Brain (organoid and tissue), 16 donors: ENCODE measurements at places on chromosomes 4 and X.
A peak's percentile ranks its signal among the peaks of the same experiment; 100 is the strongest.

DNA sequence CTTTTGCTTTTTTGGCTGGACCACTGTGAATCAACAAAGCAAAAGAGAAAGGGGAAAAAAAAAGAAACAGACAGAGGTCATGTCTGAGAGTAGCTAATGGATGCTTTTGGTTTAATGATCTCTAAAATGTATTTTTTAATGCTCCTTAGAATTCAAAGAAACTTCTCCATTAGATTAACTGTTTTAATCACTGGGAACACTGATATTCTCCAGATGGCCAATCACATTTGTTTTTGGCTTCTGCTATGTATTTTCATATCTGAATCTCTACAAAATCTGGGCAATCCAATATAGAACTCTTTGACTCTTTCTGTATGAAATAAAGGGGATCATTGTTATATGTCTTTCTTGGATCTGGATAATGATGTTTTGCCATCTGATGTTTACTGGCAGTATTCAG, 278.2 kb downstream of the ADGRL3 start:
- no peak for DNase-seq

DNA sequence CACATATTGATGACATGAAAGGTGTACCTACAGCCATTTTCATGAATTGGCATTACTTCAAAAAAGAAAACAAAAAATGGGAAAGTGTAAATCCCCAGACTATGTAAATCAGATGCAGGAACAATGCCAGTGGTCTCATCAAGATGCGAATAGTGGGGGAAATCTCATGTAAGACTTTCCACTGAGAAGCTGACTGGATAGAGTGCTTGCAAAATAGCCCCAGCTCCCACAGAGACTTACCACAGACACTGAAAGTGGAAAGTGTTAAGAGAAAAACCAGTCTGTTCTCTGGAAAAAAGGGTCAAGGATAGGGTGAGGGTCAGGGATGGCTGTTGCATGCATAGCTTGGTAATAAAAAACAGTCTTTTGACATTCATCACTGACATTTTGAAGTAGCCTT, 73.2 kb upstream of the ARMCX2 start:
- no peak for DNase-seq

DNA sequence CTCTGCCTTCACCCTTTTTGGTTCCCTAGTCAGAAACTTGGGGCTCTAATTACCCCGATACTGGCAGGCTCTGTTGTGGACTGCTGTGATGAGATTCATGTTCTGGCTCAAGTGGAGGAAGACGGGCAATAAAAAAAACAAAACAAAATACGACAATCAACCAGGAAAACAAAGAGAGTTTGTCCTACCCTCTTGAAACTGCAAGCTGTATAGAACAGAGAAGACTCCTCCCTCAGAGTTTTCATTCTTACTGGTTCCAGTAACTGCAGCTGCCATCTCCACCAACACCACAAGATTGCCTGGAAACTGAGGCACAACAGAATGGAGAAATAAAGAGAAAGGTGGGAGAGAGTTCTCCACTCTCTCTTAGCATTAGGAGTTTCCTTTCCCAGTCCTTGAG, 11.1 kb upstream of the IL1RAPL1 start:
- DNase-seq = no peak

GRCh38 chr4:186196063-186196462, 4.7 kb downstream of the CYP4V2 start:
- no peak for DNase-seq

DNA sequence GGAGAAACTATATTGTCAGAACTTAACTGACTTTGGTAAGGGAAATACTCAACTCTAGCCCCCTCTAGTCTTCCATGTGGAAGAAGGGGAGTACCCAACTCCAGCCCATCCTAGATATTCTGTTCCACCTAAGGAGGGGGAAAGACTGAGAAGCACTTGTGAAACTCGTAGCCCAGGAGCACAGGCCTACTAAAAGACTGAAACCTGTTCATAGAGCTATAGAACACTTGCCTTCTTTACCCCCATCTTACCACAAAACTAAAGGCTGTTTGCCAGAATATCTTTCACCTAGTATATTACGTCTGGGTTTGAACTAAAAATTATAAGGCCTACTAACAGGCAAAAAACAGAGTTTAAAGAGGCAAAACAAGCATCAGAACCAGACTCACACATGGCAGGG, 15.5 kb downstream of the CLDN22 start:
- DNase-seq = no peak

DNA sequence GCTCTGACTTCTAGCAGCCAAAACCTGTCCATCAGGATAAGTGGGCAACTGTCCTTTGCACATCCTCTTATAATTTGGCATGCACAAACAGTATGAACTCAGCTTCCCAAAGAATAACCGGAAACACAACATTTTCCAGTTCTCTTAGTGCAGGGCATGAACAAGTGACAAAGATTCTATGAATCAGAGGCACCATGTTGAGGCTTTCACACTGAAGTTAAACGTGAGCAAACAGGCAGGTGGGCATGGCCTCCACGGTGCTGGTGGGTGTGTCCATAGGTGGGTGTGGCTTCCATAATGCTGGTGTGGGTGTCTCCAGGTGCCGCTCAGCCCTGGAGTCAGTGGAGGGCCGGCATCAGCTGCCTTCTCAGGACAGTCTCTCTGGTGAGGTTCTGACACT, 196.5 kb downstream of the SMIM20 start:
- DNase-seq = no peak

DNA sequence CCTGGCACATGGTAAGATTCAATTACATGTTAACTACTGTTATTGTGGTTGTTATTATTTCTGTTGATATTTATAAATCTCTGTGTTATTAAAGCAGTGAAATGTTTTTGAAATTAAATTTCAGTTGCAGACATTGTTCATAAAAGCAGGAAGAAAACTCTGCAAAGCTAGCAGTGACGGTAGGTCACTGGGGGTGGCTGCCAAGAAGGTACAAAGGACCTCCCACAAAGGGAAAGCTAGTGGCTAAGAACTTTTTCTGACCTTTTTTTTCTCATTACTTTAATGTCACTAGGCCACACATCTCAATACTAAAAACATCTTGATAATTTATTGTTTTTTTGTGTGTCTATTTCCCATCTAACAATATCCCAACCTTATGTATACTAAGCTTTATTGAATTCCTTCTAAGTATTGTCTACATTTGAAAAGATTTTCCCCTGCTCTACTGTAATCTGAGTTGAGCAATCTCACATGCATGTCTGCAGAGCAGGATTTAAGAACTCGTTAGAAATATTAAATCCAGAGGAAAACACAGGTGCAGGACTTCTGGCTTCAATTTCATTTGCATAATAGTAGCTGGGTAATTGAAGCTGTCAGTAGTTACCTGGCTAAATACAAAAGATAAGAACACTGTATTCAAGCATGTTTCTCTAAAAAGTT, 197.3 kb downstream of the CFAP299 start:
- no peak for DNase-seq

DNA sequence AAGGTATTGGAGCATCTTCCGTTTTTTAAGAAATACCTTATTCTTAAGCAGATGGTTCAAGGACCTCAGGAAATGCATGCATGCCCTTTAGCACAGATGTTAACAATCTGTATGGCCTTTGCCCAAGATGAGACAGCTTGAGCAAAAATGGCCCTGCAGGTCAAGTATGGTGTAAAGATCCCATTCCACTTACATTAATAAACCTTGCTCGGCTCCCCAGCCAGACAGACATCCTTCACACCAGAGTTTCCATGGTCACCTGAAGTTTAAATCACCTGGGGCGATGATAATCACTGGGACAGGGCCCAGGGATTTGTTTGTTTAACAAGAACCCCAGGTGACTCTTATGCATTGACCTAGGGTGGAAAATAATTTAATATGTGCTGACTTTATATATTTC, 287.0 kb upstream of the NOCT start:
- no peak for DNase-seq

DNA sequence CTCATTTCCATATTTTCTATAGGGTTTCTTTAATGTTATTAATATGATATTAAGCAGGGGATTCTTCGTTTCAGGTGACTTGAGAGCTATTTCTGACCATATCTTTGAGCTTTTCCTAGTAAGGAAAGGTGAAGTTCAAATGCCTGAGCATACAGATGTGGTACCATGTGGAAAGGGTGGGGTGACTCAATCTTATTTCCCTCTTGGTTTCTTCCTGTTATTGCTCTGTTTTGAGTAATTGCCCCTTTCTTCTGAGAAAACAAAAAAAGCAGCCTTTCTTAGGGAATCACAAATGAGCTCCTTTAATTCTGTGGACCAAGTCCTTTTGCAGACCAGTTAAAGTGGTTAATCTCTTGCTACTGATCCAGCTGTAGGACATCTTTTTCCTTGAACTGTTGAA, 41.0 kb upstream of the AGA start:
- DNase-seq = no peak

- no peak for DNase-seq
Measured at GRCh38 chr4:985123-985830, 1.6 kb upstream of the IDUA start.

- DNase-seq = no peak
Measured at GRCh38 chr4:77197831-77198230, 40.8 kb downstream of the CCNG2 start.

DNA sequence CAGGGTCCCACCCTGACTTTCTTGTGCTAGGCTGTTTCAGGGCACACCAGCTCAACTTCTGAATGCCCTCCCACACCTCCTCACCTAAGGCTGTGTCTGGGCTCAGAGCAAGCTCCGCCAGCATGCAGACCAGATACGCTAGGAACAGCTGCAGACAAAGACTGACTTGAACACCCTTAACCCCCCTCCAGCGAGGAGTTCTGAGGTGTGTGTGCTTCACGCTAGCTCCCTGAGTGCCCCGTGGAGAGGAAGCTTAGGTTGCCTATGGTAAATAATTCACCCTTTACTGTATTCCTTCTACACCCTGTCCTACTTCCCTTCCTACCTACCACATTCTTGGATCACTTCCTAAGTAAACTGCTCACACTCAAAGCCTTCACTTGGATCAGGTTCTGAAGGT, 115.0 kb downstream of the VCX3B start:
- no peak for DNase-seq

DNA sequence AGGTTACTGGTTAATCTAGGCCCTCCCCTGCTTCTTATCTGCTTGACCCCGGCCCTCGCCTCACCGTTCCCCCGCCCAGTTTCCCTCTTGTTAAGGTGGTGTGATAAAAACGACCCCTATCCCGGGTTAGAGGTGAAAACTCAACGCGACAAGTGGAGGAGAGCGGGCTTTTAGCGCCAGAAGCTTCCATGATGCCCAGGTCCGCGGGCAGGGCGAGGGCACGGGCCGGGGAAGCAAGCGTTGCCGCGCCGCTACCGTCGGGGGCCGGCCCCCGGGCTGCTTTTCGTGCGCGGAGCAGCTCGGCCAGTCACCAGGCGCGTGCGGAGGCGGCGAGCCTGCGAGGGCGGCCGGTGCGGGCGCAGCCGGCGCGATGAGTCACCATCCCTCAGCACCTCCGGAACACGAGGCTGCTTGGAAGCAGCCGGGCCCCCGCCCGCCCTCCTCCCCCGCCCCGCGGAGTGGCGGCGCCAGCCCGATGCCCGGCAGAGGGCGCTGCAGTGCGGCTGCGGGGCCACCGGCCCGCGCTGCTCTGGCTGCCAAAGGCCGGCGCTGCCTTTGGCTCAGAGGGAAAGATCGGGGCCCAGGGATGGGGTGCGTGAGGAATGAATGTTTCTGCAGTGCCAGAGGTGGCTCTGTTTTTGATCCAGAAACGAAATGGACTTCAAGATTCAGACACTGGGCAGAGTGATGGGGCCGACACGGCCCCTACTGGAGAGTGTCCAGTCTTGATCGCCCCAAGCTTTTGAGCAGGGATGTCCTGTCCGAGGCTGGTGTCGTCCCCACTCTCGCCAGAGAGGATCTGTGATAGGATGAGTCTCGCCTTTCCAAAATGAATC, 107.8 kb downstream of the NHSL2 start:
- DNase-seq = peak; percentile 84

GRCh38 chr4:156388826-156389225, 435.2 kb upstream of the CTSO start:
- DNase-seq = no peak

DNA sequence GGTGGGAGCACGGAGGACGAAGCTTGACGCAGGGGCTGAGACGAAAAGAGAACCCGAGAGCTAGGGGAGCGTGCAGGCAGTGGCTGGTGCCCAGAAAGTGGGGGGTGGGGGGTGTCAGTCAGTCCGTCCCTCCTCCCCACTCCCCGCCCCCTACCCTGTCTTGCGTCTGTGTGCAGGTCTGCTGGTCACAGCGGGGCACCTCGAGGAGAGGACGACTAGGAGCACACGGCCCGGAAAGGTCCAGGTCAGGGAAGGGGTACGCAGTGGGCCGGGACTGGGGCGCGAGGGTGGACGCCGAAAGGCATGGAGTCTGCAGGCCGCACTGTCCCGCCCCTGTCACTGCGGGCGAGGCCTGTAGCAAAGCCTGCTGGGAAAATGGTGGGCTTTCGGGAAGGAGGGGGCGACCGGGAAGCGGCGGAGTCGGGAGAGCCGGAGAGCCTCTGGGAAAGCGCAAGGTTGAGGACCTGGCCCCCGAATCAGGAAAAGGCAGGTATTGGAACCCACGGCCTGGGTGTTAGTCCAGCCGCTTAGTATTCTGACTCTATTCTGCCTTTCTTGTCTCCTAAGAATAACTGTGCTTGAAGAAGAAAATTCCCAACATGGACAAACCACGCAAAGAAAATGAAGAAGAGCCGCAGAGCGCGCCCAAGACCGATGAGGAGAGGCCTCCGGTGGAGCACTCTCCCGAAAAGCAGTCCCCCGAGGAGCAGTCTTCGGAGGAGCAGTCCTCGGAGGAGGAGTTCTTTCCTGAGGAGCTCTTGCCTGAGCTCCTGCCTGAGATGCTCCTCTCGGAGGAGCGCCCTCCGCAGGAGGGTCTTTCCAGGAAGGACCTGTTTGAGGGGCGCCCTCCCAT, 769 bp downstream of the TCEAL1 start:
- peak; percentile 90 for DNase-seq

- DNase-seq = no peak
Measured at GRCh38 chrX:70255452-70255851, 4.6 kb downstream of the P2RY4 start.

GRCh38 chrX:154806837-154807501, 1.7 kb upstream of the MPP1 start:
- no peak for DNase-seq

- no peak for DNase-seq
Measured at GRCh38 chrX:20681683-20682082, 415.0 kb upstream of the RPS6KA3 start.

- DNase-seq = no peak
Measured at GRCh38 chrX:2159393-2159792, 341.4 kb downstream of the DHRSX start.

GRCh38 chrX:153829799-153830639, at the start of gene PDZD4:
Gene PDZD4 (minus strand): TSS chrX:153830544. CDS start chrX:153830298, 246 bp downstream.
- no peak for DNase-seq

- DNase-seq = no peak
Measured at GRCh38 chr4:128524311-128524710, 236.7 kb upstream of the PGRMC2 start.

GRCh38 chrX:150489359-150490015, 78.9 kb upstream of the MTM1 start:
- DNase-seq = no peak

- DNase-seq = no peak
Measured at GRCh38 chr4:120630427-120630826, 292.1 kb downstream of the PRDM5 start.

GRCh38 chr4:90152024-90152423, 24.8 kb downstream of the CCSER1 start:
- no peak for DNase-seq
